ENCODE measurements at places on chromosomes 3 and 15. TPM values are rescaled to one million over a fixed set of nuclear protein-coding genes. Genes with fewer than 3 reads are reported as not detected.

Gene SPG21
- 84.4 TPM for total RNA-seq

Gene PLA2G4F
- 8.2 TPM for total RNA-seq

Gene TRIM42
- not detected for total RNA-seq

Gene PLSCR5
- not detected for total RNA-seq

Gene GP5
- total RNA-seq = not detected

Gene KLHL40
- 197 TPM for total RNA-seq

Gene IL5RA
- not detected for total RNA-seq

Gene FMN1
- total RNA-seq = 4.1 TPM

Gene FOXB1
- total RNA-seq = not detected

Gene ISG20
- 1.3 TPM for total RNA-seq

All from gastrocnemius medialis (tissue), 4 donors.